ENCODE measurements at places on chromosomes 7 and 10.

- peak; percentile 12 for DNase-seq
These were observed 29.4 kb upstream of the GATAD1 start for GRCh38 chr7:92417913-92418312.

DNA sequence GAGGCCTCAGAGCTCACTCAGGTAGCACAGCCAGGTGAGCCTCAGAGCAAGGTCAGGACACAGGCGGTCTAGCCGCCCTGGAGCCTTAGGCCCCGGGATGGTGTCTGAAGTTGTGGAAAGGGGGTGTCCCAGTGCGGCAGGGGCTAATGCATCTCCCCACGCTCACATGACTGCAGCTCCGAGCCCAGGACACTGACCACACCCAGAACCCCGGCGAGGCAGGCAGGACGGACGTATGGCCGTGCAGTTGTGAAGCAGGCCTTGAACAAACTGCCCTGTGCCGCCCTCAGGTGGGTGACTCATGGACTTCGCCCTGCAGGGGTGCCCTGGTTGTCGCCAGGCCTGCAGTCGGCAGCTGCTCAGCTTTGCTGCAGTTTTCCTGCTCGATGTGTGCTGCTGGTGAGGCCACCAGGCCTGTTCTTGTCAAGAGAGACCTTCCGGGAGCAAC is 5.0 kb upstream of the PRKAR1B start:
- DNase-seq: peak; percentile 24

DNA sequence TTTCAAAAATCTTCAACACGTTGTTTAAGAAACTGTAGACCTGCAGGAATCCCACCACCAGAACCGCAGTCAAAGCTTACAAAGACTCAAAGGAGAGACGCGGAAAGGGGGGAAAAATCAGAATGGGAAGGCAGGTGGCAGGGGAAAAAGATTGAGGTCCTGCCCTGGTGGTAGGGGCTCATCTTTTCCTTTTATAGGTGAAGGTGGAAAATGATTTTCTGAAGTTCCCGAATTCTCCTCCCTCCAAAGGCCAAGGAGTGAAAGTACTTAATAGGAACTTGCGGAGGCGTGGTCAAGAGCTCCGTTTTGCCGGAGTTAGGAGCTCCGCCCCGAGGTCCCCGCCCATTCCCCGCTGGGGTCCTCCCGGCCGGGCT is 724 bp downstream of the BBIP1 start:
- peak; percentile 98 for DNase-seq

- DNase-seq: no peak
These were observed 60.5 kb upstream of the AGBL3 start for GRCh38 chr7:134925766-134926165.

- DNase-seq: no peak
These were observed 1224.2 kb upstream of the SORCS1 start for GRCh38 chr10:108388706-108389105.

DNA sequence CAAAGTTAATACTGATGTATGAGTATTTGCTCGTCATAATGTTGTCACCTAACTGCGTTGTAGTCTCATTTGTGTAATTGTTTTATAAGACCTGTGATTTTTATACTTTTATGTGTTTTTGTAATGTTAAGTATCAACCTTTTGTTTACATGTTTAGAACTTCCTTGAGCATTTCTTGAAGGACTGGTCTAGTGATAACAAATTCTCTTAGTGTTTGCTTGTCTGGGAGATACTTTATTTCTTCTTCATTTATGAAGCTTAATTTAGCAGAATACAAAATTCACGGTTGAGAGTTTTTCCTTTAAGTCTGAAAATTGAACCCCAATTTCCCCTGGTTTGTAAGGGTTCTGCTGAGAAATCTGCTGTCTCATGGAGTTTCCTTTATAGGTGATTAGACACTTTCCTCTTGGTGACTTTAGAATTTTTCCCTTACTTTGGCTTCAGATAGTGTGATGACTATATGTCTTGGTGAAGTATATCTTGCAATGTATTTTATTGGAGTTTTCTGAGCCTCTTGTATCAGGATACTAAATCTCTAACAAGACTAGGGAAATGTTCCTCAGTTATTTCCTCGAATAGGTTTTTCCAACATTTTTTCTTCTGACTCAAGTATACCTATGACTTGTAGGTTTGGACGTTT is 154.9 kb downstream of the WDR11 start:
- DNase-seq: no peak

DNA sequence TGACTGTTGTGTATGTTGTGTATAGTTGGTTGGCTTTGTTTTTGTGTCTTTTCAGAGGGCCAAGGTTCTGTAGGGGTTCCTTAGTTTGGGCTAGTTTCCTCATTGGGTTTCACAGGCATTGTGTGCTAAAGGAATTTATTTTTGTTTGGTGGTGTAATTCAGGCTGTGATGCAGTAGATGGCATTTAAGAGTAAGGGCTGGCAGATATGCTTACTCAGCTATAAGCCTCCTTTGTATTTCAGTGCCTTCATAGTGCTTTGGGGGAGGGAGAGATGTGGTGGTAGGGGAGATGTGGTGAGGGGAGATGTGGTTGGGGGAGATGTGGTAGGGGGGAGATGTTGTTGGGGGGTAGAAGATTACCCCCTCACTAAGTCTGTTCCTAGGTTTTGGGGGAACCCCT is 91.7 kb downstream of the SLC25A40 start:
- no peak for DNase-seq

DNA sequence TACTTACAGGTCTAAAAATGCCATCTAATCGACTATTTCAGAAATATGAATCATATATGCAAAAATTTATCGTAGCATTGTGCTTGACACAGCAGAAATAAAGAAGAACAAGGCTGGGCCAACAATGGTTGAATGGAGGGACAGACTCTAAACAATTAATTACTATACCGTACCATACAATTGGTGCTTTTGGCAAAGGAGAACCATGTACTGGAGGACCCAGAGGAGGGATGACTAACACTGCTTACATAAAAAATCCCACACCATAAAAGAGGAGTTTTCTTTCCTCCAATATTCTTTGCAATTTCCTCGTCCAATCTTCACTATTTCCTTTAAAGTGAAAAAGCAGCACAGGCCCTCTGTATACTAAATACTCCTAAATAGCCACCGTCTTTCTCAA is 94.1 kb downstream of the SGMS1 start:
- DNase-seq: no peak

GRCh38 chr10:17479015-17479615 is 24.7 kb upstream of the ST8SIA6 start:
- DNase-seq: no peak

GRCh38 chr7:25985196-25985595 is 166.8 kb upstream of the NFE2L3 start:
- no peak for DNase-seq

GRCh38 chr7:74266191-74266963 is 12.2 kb upstream of the RFC2 start:
- no peak for DNase-seq
